Stimulated activated CD4-positive, alpha-beta T cell treated with anti-CD3 and anti-CD28 coated beads, Interleukin-4, amount 100 ng/mL, for 4 hours (primary cell): ENCODE measurements at places on chromosomes 1 and 21.

GRCh38 chr1:153347856-153348255 lies 785 bp downstream of the PGLYRP4 start:
- no peak for DNase-seq

DNA sequence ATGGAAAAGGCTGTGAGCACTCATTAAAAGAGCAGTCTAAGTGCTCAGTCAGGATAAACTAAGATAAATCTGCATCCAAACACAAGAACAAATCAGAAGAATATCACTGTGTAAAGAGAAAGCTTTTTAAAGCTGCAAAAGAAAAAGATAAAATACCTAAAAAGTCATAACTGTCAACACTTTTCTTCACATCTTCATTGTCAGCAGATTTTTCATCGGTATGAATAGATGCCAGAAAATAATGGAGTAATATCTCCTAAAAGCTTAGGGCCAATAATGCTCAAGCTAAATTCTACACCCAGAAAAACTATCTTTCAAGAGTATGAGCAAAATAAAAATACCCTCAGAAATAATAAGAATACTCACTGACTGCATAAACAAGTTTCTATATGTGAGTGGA lies 54.0 kb upstream of the PALMD start:
- no peak for DNase-seq

- no peak for DNase-seq
Observed at GRCh38 chr1:46544561-46545240, 6.7 kb downstream of the KNCN start.

- DNase-seq = peak; percentile 43
Observed at GRCh38 chr1:181149326-181150125, 61.0 kb downstream of the IER5 start.

DNA sequence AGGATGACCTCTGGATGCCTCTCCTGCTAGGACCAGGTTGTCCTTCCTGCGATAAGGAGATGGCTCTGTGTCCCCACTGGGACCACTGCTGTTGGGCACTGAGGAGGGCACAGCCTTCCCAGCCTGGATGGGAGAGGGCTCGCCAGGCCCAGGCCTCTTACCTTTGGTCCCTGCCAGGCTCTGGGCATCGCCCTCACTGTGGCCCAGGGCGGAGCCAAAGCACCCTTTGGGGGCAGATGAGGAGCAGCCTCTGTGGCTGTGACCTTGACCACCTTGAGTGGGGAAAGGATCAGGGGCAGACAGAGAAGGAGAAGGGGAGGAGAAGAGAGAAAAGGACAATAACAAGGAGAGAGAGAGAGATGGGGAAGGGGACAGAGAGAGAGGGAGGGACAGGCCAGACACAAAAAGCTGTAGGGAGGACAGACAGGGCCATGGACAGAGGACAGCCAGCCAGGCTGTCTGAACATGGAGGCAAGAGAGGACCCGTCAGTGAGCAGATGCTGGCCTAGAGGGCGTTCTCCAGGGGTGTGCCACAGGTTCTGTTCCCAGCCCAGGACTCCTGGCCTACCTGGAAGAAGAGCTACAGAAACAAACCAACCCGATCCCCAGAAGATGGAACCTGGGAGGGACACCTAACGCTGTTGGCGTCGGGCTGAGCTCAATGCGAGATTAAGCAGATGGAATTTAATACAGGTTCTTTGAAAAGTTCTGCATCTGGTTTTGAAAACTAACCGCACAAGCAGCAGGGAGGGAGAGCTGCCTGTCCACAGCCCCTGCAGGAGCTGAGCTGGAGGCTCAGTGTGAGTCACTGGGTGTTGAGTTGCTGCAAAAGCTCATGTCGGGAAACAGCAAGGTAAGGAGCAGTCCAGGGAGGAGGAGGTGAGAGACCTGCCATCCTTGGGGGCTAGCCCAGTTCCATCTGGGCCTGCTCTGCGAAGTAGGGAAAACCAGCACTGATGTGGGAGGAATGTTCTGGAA lies 262.1 kb downstream of the PTPRU start:
- no peak for DNase-seq

DNA sequence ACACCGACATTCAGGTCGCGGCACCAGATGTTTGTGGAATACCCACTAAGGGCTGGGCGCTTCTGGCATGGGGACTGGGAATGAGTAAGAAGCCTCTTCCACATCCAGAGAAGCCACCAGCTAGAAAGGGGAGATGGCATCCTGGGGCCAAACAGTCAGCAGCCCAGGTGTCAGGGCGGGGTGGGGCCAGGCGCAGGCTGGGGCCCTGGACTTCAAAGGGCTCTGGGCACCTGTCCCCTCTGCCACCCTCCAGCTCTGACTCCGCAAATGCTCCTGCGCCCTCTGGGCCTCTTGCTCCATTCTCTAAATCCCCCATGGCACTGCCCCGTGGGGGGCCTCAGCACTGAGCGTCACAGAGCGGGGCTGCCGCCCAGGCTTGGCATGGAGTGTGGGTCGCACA lies 70.4 kb downstream of the MEGF6 start:
- DNase-seq = no peak

- no peak for DNase-seq
Observed at GRCh38 chr1:178066908-178067614, 26.8 kb upstream of the RASAL2 start.

GRCh38 chr1:199701726-199702125 lies 325.8 kb upstream of the NR5A2 start:
- no peak for DNase-seq

DNA sequence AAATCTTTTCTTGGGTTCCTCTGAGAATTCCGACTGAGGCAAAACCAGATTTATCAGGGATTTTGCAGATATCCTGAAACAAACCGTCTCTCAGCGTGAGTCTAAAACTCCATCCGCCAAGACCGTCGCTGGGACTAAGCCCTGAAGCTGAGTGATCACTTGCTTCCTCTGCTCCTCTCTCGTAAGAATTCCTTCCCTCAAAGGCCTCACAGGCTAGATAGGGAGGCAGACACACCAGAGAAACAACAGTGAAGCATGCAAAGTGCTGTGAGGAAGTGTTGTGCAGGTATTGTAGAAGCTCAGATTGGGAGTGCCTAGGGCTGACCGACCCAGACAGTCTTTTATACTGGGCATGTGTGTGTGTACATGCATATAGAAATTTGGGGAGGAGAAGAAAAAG lies 119.1 kb downstream of the RGS7 start:
- DNase-seq = no peak

DNA sequence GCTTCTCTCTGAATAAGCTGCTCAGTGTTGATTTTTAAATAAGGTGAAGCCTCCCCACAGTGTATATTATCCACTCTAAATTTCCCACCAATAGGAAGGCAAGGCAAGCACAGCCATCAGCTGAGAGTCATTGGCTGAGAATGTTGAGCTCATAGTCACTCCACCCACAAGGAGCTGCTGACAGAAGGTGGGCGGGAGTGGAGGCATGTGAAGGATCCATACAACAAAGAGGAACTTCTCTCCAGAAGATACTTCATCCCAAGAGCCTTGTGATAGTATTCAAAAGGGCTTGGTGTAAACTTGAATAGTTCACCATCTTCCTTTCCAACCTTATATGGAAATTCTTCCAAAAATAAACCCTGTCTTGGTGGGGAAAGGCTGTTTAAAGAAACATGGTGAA lies 42.8 kb downstream of the SAMD13 start:
- DNase-seq = no peak

- no peak for DNase-seq
Observed at GRCh38 chr1:180901076-180901990, 11.4 kb upstream of the KIAA1614 start.

DNA sequence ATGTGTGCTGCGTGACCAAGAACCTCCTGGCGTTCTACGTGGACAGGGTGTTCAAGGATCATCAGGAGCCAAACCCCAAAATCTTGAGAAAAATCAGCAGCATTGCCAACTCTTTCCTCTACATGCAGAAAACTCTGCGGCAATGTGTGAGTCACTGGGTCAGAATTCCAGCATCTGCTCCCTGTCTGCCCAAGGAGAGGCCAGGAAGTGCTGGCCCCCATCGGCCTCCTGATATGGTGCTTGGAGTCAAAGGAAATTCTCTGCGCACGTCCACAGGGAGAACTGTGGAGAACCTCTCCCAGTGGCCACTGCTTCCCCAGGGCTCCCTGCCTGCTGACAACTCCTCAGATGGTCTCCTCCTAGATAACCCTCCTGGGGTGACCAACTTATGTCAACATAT lies 25.6 kb upstream of the IL20 start:
- DNase-seq = no peak

GRCh38 chr1:241799416-241799815 lies 48.6 kb upstream of the EXO1 start:
- DNase-seq = no peak

- DNase-seq = no peak
Observed at GRCh38 chr1:204093421-204093717, 20.5 kb downstream of the SOX13 start.

GRCh38 chr1:173249349-173249748 lies 42.2 kb upstream of the TNFSF4 start:
- no peak for DNase-seq
